ENCODE measurements at places on chromosomes 11 and 22. TPM values are rescaled to one million over a fixed set of nuclear protein-coding genes. Genes with fewer than 3 reads are reported as not detected.

The OMP gene
- total RNA-seq: not detected

DNA sequence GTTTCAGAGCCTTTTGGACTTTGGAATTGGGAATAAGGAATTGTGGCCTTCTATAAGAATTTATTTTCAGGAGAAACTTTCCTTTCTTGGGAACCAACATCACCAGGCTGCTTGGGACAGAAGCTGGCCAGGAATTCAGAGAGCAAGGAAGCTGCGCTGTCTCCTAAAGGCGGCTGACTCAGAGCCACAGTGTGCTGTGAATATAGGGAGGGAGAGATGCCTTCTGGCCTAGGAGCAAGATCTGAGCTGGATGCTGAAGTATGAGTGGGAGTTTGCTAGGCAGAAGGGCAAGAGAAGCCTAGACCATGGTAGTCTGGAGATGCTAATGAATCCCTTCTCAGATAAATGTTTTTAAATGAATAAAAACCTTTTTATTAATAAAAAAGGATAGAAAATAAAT is 213.7 kb upstream of the TBCEL start:
- DNase-seq: no peak

The LDHAL6A gene
- total RNA-seq: not detected

The TMEM191B gene
- total RNA-seq: 1.2 TPM

DNA sequence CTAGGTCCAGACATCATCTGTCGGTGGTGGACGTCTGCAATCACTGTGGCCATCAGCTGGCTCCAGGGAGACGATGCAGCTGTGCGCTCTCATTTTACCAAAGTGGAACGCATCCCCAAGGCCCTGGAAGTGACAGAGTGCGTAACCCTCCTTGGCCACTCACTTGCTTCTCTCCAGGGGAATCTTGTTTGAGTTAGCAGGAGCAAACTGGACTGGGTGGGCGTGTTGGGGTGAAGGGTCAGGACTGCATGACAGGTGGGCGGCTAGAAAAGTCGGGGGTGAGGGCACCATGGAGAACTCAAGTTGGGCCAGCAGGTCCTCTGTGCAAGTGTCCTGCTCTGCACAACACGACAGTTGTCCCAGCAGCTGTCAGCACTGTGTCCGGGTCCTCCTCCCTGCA is 16.2 kb downstream of the SHISA8 start:
- DNase-seq: peak; percentile 80

DNA sequence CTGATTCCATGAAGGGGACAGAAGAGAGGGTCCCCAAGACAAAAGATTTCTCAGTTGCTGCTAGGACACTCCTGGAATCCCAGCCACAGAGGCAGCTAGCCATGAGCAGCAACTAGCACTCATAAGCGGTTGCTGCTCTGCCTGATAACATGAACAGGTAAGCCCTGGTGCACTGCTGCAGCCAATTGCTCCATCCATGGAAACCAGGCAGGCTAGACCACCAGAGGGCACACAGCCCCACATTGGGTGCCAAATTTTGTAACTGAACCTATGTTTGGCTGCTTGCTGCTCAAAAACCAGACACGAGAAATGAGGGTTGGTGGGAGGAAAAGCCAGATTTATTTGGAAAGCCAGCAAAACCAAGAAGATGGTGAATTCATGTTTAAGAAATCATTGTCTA is 21.9 kb upstream of the QSER1 start:
- no peak for DNase-seq

DNA sequence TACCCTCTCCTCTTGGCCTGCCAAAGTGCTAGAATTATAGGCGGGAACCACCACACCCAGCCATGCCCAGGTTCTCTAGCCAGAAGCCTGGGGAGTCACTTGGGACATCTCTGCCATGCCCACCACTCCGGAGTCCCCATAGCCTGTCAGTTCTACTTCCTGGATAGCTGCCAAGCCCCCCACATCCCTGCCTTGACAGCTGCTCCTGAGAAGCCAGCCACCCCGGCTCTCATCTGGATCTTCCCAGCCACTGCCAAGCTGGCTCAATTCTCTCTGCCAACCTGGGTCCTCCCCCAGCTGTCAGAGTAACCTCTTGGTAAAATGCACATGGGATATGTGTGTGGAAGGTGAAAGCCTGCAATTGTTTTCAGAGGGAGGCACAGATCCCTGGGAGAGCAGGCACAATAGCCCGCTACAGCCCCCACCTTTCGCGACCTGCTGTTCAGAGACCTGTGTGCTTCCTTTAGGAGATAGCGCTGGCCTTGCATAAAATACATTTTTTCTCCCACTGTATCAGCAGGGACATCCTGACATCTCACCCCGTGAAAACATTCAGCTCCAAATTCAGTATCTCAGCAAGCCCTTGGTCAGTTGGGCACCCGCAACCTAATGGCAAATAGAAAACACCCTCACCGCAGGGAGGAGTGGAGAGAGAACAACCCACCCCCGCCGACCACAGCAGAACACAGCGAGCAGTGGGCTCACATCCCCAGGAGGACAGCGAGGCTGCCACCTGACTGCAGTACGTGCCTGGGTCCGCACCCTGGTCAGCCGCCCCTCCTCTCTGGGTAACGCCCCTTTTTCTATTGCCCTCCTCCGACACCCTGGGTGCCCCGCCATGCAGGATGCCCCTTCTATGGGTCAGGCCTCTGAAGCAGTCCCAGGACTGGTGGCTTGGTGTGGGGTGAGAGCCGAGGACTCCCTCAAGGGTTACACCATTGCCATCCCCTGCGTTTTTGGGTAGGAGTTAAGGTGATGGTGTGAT is 1342.2 kb downstream of the BRD1 start:
- DNase-seq: no peak

- DNase-seq: no peak
These were observed 239.2 kb upstream of the PLET1 start for GRCh38 chr11:112499881-112500204.

GRCh38 chr11:112012874-112013273 is 12.3 kb upstream of the DLAT start:
- DNase-seq: no peak

GRCh38 chr11:22674470-22675439 is 8.3 kb downstream of the GAS2 start:
- DNase-seq: no peak

DNA sequence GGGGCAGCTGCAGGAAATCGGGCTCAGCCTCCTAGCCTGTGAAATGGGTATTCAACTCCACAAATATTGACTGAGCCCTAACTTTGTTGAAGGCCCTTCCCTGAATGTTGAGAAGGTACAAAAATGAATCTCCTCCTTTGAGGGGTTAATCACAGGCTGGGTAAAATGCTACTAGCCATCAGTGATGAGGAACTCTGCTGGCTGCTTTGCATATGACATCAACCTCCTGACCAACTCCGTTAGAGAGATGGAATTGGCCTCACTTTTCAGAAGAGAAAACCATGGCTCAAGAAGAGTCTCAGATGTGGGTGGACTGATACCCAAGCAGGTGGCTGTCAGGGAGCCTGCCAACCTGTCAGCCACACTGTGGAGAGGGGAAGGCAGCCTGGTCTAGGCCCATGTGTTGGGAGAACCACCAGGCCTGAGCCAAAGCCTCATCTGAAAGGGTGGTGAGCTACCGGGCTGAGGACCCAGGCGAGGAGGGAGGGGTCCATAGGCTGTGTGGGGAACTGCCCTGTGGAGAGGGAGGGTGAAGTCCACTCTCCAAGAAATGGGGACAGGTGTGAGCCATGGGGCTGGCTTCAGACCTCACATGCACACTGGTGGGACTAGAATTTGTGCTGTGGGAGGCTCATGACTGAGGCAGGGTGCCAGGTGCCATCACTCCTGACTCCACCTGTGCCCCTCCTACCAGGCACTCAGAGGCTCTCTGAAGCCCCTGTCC is 11.8 kb downstream of the CDCA5 start:
- DNase-seq: peak; percentile 69

The TANGO2 gene
- total RNA-seq: 41.8 TPM

- peak; percentile 75 for DNase-seq
These were observed at the start of gene ZBTB16 for GRCh38 chr11:114059278-114059983. Gene ZBTB16, plus strand, starts transcription at chr11:114059711. Its CDS starts 3,590 bp downstream, at chr11:114063301.

The IPO7 gene
- total RNA-seq: 155 TPM

- DNase-seq: peak; percentile 35
These were observed 16.4 kb downstream of the PRR5 start for GRCh38 chr22:44718418-44718817.

- DNase-seq: peak; percentile 52
These were observed 92.3 kb upstream of the FGF3 start for GRCh38 chr11:69911310-69912160.

The GPR83 gene
- total RNA-seq: not detected

The IRAG1 gene
- 2.7 TPM for total RNA-seq

- no peak for DNase-seq
These were observed 780.9 kb upstream of the RAG2 start for GRCh38 chr11:37378958-37379357.

- DNase-seq: no peak
These were observed 4.9 kb downstream of the MRPL48 start for GRCh38 chr11:73792584-73792983.

DNA sequence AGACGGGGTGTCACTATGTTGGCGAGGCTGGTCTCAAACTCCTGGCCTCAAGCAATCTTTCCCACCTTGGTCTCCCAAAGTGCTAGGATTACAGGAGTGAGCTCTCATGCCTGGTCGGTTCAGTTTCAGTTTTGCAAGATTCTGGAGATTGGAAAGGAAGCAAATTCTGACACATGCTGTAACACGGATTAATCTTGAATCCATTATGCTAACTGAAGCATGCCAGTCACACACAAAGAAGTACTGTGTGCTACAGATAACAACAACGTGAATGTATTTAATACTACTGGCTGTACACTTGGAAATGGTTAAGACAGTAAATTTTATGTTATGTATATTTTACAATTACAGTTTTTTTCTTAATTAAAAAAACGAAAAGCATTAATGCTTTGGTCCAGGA is 107.6 kb downstream of the MED15 start:
- no peak for DNase-seq

The OR10D3 gene
- not detected for total RNA-seq

DNA sequence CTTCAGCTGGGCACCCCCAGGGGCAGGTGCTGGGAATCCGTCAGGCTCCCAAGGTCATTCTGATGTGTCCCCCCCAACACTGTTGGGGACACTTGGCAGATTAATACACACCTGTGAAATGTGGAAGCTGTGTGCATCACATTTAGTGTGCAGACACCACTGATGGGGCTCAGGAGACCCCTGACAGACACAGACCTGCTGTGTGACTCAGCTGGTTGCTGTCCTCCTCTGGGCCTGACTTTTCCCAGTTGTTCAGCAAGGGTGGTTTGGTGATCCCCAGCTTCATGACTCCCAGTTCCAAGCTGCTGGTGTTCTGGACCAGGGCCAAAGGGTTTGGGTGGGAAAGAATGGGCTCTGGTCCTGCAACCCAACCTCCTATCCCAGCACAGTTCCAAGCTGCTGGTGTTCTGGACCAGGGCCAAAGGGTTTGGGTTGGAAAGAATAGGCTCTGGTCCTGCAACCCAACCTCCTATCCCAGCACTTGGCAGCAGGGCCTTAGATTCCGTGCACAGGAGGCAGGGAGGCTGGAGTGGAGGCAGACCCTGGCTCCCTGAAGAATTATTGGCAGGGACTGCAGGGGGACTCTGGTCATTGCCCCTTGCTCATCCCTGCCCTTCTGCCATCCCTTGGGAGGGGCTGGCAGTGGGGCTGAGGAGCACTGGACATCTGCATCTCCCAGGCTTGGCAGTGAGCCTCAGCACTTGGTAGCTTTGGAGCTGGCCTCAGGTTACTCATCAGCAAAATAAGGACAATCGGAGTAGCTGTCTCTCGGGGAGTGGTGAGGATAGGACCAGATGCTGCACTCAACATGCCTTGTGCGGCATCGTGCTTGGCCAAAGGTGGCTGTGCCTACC is 8.4 kb upstream of the OMP start:
- DNase-seq: peak; percentile 65

DNA sequence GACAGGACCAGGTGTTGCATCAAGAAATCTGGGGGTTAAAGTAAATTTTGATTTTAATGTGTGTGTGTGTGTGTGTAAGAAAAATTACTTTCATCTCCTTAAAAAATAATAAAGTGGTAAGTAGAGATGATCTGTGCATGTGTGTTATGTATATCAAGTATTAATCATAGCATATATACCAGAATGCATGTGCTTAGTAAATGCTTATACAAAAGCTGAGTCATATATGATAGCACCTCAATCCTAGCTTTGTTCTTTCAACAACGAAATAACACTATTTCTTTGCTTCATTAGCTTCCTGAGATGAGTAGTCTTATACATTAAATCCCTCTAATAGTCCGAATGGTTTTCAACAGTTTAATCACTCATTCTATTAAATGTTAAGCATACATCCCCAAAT is 899.6 kb upstream of the ANO3 start:
- no peak for DNase-seq

DNA sequence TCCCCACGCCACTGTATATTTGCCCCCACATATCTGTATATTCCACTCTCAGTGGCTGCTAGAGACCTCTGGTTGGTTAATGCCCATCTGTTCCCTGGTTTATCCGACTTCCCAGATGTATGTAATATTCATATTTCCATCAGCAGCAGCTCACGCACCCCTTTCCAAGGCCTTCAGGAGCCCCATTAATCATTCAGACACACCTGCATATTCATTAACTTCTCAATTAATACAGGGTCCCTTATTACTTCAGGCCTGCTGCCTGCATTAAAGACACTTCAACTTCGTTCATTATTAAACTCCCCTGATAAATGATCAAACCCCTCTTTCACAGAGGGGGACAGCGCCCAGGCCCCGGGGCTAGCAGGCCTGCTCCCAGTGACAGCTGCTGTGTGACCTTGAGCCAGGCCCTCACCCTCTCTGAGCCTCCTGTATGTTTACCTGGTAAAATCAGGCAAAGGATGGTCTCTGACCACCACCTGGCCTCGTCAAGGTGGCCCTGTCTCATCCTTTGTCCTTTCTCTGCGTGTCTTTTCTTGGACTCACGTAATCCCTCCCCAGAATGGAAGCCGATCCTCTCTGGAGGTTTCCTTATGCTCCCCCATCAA is 34.5 kb downstream of the ELFN2 start:
- no peak for DNase-seq

The LRRC4C gene
- total RNA-seq: 2.2 TPM

- DNase-seq: no peak
These were observed 73.2 kb downstream of the CTNND1 start for GRCh38 chr11:57834852-57835251.

The SERHL2 gene
- total RNA-seq: 2.9 TPM

The TMEM191C gene
- 0.59 TPM for total RNA-seq

DNA sequence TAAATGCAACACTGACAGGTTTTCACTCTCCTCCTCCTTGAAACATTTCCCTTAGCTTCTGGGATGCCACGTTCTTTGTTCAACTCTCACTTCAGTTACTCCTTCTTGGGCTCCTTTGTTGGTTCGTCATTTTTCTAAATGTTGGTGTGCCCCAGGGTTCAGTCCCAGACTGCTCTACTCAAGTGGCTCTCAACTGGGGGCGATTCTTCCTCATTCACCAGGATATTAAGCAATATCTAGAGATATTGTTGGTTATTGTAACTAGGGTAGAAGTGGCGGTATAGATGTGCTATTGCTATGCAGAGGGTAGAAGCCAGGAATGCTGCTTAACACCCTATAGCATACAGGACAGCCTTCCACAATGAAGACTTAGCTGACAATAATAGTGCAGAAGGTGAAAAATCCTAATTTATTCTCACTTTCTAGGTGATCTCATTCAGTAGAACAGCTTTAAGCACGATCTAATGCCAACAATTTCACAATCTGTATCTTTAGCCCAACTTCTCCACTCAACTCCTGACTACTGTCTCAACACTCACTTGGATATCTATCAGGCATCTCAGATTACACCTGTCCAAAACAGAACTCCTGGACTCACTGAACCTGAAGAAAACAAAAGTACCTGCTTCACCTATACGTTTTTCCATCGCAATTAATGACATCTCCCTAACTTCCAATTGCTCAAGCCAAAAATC is 4.6 kb downstream of the NUP160 start:
- DNase-seq: no peak

The TALDO1 gene
- total RNA-seq: 204 TPM

GRCh38 chr11:122796128-122796717 is 42.1 kb upstream of the CRTAM start:
- no peak for DNase-seq

- no peak for DNase-seq
These were observed 56.5 kb downstream of the FLRT1 start for GRCh38 chr11:64092111-64092760.

Measured in osteoblast (primary cell).